ENCODE measurements at places on chromosomes 13 and 19.

- DNase-seq: no peak
Measured at GRCh38 chr13:29654384-29654783, 58.9 kb upstream of the SLC7A1 start.

GRCh38 chr13:54356849-54357248 lies 1328.2 kb downstream of the OLFM4 start:
- DNase-seq: no peak

GRCh38 chr19:1026783-1027649 lies 608 bp downstream of the CNN2 start:
- no peak for DNase-seq

DNA sequence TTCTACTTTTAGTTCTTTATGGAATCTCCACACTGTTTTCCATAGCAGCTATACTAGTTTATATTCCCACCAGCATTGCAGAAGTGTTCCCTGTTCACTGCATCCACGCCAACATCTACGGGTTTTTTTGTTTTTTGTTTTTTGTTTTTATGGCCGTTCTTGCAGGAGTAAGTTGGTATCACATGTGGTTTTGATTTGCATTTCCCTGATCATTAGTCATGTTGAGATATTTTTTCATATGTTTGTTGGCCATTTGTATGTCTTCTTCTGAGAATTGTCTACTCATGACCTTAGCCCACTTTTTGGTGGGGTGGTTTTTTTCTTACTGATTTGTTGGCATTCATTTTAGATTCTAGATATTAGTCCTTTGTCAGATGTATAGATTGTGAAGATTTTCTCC lies 89.7 kb downstream of the FRY start:
- no peak for DNase-seq

- peak; percentile 55 for DNase-seq
Measured at GRCh38 chr19:10505583-10506229, 2.5 kb upstream of the KEAP1 start.

DNA sequence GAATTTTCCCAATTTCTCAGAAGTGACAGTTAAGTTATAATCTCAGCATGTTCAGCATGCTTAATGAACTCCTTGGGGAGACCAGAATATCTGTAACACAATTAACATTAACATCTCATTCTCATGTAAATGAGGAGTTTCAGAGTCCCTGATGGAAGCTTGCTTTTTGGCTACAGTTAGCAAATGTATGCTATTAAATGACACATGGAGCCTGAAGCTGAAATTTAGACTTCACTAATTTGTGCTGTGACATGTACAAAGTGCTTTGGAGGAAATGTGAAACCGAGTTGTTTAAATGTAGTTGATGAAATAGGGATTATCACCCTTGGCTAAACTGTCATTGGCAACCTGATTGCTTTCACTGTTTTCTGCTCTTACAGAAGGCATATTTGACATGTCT lies 2265.1 kb upstream of the PCDH20 start:
- DNase-seq: no peak

DNA sequence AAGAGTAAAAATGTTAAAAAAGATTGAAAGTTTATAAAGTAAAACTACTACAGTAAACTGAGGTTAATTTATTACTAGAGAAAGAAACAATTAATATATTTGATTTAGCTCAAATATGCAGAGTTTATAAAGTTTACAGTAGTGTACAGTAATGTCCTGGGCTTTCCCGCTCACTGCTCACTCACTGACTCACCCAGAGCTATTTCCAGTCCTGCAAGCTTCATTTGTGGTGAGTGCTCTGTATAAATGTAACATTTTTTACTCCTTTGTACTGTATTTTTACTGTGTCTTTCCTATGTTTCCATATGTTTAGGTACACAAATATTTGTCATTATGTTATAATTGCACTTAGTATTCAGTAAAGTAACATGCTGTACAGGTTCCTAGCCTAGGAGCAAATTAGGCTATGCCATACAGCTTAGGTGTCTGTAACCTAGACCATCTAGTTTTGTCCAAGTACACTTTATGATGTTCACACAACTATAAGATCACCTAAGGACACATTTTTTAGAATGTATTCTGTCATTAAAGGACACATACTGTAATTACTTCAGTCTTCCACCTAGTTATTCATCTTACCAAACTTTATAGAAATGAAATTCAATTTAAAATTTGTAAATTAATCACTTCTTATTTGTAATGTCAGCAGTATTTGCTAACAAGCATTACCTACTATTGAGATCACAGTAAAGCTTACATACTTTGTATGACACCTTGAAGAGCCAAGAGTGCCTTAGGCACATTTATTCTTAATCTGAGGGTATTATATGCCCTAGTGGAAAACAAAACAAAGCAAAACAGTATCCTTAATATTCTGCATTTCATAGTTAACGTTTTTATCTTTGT lies 683.4 kb downstream of the PCDH9 start:
- peak; percentile 53 for DNase-seq

GRCh38 chr13:20441879-20442278 lies 83.8 kb downstream of the CRYL1 start:
- peak; percentile 70 for DNase-seq

GRCh38 chr13:30739761-30740642 lies 4.7 kb downstream of the ALOX5AP start:
- DNase-seq: peak; percentile 91

DNA sequence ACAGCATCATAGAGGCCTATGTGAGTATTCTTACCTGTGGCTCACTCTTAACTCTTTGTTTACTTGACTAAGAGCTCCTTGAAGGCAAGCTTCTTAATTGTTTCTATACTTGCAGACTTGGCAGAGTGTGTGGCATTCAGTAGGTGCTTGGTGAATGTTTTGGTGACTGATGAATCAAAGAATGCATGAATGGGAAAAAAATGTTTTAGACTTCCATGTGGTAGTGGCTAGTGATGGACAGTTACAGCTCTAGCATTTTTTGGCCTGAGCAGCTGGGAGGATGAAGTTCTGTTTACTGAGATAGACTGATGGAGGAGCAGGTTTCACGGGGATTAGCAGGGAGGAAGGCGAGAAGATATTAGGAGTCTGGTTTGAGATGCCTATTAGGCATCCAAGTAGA lies 13.6 kb downstream of the HAS1 start:
- DNase-seq: peak; percentile 22

GRCh38 chr13:24313439-24313838 lies 4.1 kb downstream of the C1QTNF9 start:
- no peak for DNase-seq

DNA sequence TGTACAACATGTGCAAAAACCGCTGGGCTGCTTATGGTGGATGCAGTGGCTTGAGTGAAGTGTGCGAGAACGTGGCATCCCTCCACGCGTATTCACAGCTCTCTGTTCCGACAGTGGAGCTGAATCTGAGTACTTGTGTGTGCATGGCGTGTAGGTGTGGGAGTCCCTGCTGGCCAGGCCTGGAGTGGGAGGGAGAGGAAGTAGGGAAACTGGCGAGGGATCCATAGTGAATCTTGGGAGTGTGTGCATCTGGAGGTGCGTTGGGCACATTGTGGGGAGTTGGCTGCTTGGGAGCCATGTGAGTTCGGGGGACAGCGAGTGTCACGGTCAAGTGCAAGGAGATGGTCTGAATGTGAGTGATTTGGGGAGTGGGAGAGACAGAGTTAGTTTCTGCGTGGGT lies 2.4 kb downstream of the KLC3 start:
- DNase-seq: no peak

- DNase-seq: no peak
Measured at GRCh38 chr13:89790696-89791095, 1556.8 kb upstream of the MIR17HG start.

DNA sequence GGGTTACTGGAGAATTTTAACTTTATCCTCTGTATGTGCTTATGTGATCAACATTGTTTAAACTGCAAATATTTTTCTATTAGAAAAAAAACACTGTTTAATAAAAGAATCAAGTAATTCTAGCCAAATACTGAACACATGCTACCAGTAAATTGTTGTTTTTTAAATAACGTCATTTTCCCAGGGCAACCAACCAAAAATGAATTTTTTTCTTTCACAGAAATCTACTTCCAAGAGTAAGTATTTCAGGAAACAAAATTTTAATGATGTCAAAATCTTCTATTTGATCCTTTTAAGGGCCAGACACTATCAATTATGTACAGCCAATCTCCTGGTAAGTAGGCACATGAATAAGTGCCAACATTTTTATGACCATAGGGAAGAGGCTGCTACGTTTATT lies 57.1 kb downstream of the TUBGCP3 start:
- DNase-seq: no peak

Data from astrocyte of the spinal cord (primary cell).